ENCODE measurements at places on chromosomes 16 and 17.

DNA sequence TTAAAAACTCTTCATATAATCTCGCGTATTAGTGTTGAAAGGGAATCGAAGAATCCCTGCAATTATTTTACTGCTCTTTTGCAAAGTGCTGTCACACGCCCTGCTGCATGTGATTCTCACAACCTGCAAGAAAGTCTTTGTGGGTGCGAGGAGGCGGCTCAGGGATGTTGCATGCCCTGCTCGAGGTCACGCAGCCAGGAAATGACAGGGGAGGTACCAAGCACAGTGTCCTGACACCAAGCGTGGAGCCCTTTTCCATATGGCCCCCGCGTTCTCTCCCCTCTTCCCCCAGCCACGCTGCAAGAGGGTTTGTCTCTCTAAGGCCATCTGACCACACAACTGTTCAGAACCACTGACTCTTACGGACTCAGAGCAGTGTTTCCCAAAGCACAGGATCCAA lies 37.6 kb downstream of the OR3A1 start:
- no peak for DNase-seq

DNA sequence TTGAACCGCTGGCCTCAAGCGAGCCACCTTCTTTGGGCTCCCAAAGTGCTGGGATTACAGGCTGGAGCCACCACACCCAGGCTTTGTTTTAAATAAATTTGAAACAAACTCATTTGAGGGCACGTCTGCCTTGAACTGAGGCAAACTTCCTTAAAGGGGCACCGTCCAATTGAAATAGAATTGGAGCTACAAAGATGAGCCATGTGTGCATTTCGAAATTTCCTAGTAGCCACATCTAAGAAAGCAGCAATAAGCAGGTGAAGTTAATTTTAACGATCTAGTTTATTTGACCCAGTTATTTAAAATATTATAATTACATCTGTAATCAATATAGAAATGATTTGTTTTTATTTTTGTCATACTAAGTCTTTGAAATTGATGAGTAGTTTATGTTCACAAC lies 755 bp upstream of the C16orf89 start:
- no peak for DNase-seq

DNA sequence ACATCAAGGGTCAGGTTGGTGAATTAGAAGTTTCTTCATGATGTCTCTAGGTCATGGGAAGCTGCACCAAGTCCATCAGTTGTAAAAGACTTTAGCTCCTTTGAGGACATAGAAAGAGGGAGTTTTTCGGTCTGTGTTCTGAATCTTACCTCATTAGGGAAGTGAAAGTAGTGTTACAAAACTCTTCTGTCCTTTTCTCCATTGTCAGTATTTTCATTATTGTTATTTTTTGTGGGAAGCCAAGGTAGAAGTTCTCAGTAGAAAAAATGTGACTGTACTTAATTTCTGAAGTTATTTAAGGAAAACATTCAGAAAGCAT lies 24.2 kb downstream of the MAP3K3 start:
- DNase-seq, result no peak

DNA sequence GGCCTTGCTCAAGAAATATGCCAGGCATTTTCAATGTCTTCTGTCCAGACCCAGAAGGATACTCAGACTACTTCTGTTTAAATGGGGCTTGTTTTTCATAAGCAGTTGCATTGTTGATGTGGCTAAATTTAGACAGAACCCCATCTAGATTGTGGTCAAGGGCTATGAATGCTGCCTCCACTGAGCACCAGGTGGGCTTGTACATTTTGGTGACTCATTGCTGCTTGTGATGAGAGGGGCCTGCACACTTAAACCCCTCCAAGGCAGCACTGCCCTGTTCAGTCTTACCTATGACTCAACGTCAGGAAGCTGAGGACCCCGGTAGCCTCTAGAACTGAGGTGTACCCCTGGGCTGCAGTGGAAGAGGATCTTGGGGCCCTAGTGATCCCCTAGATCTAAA lies 144.0 kb downstream of the PRKCA start:
- peak; percentile 30 for DNase-seq

GRCh38 chr17:68544111-68544915 lies 32.1 kb downstream of the PRKAR1A start:
- no peak for DNase-seq

DNA sequence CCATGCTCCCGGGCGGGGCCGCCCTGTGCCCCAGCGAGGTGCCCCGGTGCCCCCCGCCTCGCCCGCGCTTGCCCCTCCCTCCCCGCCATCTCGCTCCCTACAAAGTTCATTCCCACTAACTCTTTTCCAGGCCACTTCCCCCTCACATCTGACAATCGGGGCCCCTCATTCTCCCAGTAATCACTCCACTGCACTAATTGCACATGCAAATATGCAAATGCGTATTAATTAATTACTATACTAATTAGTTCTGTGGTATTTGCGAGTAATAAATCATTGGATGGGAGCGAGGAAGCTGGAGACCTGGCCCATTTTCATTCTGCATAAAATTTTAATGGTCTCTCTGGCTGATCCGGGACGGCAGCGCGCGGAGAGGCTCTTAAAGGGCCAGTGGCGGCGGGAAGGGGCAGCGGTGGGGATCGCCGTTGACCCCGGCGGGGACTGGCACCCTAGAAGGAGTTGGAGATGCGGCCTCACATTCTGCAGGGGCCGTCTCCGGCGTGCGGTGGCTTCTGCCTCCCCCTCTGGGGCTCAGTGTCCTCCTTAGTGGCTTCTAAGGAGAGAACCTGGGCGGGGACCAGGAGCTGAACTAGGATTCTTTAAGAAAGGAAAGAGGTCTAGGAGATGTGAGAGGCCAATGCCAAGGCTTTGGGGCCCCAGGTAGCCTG lies 8.4 kb upstream of the PPP1R1B start:
- no peak for DNase-seq

DNA sequence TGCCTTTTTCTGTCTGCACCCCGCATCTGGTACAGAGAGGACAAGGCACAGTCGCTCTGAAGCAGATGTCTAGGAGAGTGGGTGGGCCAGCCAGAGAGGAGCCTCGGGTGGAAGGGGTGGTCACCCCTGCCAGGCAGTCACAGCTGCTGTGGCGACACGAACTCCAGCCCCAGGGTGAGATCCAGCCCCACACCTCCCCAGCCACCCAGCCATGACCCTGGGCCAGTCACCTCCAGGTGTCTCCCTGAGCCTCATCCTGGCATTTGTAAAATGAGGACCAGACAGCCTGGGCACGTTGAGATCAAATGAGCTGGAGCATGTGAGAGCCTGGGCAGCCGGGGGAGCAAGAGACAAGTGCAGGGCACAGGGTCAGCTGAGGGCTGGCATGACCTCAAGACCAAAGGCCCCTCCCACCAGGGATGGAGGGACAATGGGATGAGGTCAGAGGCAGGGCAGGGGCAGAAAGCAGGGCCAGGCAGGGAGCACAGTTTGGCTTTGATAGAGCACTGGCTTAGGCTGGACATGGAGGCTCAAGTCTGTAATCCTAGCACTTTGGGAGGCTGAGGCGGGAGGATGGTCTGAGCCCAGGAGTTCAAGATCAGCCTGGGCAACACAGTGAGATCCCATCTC lies 7.7 kb downstream of the ADAM11 start:
- no peak for DNase-seq

GRCh38 chr16:19884611-19885450 lies at the start of gene GPRC5B:
TSS of gene GPRC5B (minus strand) at chr16:19884848. CDS start at chr16:19872845, 12,003 bp downstream.
- DNase-seq, result peak; percentile 13

- DNase-seq, result peak; percentile 41
Measured at GRCh38 chr17:62876063-62876462, 67.9 kb upstream of the MARCHF10 start.

GRCh38 chr16:3577302-3577752 lies at the start of gene NLRC3:
TSS of gene NLRC3 (minus strand) at chr16:3577403. CDS start at chr16:3565036, 12,367 bp downstream.
- DNase-seq, result no peak

GRCh38 chr16:73545290-73545689 lies 497.4 kb upstream of the ZFHX3 start:
- no peak for DNase-seq

DNA sequence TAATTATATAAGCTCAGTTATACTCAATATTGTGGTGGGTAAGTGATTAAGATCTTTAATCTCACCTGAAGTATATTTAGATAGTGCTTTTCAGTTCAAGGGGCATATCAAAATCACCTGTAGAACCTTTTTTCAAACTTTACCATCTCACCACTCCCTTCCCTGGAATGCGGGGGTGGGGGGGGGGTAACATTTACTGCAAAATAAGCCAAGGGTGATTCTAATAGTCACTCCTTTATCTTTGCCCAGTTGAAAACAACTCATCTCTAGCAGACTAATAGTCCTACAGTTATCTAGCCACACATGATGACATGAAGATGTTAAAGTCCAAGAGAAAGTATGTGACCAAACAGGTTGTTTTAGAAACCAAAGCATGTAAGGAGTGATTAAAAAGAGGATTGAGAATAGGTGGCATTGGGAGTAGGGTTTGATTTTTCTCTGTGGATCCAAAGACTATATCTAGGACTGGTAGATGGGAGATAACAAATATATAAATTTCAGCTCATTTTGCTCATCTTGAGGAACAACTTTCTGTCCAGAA lies 21.5 kb downstream of the LPCAT2 start:
- no peak for DNase-seq
